Central memory CD8-positive, alpha-beta T cell (primary cell): ENCODE measurements at places on chromosomes 7 and 10.

- DNase-seq: no peak
Measured at GRCh38 chr10:79143879-79144278, 75.1 kb downstream of the ZMIZ1 start.

DNA sequence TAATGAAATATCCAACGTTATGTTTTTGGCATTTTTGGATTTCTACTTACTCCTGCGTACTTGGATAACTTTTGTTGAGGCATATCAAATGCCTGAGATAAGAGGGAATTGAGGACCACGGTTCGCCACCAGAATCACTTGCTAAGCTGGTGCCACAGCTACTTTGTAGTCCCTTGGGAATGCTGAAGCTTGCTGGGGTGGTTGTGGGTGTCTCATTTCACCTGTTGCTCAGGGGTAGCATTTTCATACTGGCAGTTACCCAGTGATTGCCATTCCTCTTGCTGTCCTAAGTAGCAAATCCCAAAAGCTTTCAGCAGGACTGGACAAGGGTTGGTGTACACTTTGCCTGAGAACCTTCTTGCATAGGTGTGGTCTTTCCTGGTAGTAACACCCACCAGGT is 75.2 kb downstream of the CREB5 start:
- DNase-seq: no peak

DNA sequence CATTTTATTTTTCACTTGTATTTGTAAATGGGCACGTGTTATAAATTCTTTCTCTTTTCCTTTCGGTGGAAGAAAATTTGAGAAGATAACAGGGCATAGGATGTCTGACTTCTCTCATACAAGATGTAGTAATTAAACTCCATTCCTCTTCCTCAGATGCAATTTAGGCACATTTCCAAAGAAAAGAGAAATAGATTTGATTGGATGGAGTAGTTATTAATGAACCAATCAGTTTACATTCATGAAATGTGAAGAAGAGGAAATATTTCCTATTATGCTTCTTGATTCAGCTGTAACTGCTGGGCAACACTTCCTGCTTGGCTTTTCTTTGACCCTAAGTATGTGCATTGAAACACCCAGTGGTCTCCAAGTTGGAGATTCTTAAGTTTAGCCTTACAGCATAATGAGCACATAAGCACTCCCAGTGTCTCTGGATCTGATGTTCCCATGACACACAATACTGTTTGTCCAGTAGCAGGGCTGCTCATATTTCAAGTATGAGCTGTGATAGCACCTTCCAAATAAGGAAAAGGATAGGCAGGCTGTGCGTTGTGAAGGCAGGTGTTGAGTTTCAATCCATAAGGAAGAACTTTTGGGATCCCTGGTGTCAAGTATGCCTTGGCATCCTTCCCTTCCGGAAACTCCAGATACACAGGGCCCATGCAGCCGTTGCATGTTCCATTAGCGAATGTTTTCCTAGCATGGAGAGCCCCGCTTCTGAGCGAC is 33.4 kb upstream of the COBL start:
- DNase-seq: no peak

GRCh38 chr7:150507947-150508602 is 6.6 kb upstream of the GIMAP7 start:
- no peak for DNase-seq

DNA sequence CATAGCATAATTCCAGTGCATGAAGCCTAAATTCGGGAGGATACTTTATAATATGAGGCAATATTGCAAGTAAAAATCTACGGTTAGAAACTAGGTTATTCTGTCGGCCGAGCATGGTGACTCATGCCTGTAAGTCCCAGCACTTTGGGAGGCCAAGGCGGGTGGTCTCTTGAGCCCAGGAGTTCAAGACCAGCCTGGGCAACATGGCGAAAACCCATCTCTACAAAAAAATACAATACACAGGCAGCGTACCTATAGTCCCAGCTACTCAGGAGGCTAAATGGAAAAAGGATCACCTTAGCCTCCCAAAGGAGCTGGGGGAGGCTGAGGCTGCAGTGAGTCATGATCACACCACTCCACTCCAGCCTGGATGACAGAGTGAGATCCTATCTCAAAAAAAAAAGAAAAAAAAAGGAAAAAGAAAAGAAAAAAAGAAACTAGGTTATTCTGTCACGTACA is 14.2 kb downstream of the SKAP2 start:
- DNase-seq: no peak

GRCh38 chr7:24793982-24794648 is 36.9 kb upstream of the GSDME start:
- DNase-seq: no peak

GRCh38 chr7:73364006-73364728 is 36.2 kb downstream of the FKBP6 start:
- DNase-seq: no peak

DNA sequence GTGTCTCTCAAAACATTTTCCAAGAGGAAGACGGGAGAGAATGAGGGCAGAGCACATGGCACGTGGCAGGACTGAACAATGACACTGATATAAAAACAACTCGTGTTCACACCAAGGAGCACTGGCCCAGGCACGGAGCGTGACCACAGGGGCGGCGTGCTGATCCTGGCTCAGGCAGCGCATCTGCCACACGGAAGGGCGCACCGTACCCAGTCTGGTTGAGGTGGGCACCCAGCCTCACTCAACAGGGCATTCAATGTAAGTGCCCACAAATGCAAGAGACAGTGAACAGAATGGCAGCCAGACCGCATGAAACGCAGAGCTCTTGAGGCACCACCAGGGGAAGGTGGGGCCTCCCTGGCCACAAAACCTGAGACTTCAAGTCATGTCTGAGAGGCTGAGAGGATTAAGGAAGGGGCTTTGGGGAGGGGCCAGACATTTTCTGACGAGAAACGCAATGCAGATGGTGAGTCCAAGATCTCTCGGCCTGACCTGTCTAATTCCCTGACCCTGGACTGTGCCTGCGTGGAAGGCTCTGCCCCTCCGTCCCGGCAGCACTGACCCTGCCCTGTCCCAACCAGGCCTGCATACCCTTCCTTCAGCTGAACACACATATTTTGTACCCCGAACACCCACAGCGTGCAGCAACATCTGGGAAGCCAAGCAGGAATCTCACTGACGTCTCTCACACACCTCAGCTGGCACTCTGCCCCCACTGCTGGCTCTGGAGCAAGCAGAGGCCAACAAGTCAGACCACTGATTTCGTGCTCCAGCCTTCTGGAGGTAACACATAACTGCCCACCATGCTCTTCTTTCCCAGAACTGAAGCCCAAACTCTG is 35.5 kb downstream of the VOPP1 start:
- DNase-seq: no peak

- no peak for DNase-seq
Measured at GRCh38 chr7:28483112-28483511, 70.8 kb downstream of the CREB5 start.
